DMS79 treated with DMSO at 0.1 percent for 48 hours (cell line): ENCODE measurements at places on chromosomes 1 and 21.

DNA sequence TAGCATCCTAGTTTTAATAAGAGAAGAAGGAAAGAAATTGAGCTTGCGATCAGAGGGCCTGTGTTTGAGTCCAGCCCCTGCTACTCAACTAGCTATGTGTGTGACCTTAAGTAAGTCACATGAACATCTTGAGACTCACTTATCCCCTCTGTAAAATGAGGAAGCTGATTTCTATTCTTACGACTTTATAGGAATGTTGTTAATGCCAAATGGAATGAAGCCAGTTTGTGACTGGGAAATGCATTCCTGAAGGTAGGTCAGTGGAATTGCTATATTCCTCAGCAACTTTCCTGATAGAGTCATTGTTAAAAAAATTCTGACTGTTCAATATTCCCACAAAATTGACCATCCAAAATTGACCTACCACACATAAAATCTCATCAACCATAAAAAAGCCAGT, 14.9 kb downstream of the FASLG start:
- DNase-seq = no peak

GRCh38 chr21:26425576-26425975, 147.5 kb downstream of the CYYR1 start:
- no peak for DNase-seq

DNA sequence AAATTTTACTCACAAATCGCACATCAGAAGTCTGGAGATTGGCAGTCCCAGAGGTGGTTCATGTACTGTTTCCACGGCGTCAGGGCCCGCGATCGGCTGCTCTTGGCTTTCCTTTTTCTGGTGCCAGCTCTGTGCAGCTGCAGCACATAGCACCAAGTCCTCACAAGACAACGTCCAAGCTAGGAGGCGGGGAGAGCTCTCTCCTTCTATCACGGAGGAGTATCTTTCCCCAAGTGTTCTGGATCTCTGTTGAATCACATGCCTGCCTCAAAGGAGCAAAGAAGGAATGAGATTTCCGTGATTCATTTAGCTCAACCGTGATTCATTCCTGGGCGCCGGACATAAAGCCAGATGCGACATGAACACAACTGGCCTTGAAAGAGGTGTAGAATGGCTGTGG, 25.5 kb downstream of the MT1HL1 start:
- DNase-seq = no peak

GRCh38 chr1:167861664-167862381, 52.1 kb downstream of the ADCY10 start:
- DNase-seq = no peak

DNA sequence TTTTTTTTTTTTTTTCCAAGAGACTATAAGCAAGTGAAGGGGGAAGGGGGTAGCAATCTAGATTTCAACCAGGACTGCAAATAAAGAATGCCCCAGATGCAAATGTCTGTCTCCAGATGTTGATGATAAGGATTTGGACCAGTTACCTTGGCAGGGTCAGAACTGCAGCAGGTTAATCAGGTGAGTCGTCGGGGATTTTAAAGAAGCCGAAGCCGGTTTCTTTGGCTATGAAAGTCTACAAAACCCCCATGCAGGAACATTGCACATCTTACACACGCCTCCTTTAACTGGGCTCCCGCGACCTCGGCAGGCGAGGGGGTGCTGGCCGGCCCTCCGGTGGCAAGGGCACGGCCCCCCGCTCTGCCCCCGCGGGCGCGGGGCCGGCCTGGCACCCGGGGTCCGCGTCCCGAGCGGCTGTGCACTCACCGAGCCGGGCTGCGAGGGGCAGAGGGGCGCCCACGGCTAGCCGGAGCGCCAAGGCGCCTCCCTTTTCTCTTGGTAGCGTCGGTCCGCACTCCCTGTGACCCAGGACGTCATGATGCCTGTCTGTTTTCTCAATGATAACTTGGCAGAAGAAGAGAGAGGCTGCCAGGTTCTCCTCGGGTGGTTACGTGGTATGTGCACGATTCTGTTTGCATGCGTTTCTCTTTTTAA, 366.3 kb upstream of the ESRRG start:
- DNase-seq = no peak

- peak; percentile 36 for DNase-seq
These were observed 231.8 kb downstream of the KCNH1 start for GRCh38 chr1:210901981-210902770.

- DNase-seq = peak; percentile 33
These were observed 122.6 kb upstream of the PPP2R5A start for GRCh38 chr1:212162635-212163034.

- DNase-seq = no peak
These were observed 18.8 kb downstream of the SLX9 start for GRCh38 chr21:44958471-44959191.

DNA sequence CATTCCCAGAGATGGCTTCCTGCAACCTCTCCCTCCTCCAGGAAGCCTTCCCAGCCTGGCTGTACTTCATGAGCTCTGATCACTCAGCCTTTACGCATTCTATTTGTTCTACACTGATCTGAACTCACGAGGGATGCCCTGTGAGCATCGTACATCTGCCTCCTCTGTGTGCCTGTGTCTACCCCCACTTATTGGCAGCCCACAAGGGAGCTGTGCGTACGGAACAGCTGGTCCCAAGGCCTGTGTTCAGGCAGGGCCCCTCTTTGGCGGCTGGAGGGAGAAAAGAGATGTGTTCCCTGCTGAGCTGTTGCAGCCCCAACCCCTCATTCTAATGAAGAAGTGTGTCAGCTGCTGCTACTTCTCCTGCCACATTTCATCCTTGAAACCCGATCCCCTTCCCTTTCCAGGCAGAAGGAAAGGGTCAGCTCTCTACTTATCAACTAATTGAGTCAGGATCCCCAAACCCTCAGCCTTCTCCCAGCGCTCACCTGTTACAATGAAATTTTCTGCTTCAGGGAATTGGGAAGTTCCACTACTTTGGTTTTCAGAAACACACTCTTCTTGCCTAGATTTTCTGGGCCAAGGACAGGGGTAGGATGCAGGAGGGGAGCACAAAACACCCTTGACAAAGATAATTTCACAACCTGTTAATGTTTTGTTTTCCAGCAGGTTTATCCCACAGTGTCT, 3.2 kb downstream of the INKA2 start:
- DNase-seq = peak; percentile 71

DNA sequence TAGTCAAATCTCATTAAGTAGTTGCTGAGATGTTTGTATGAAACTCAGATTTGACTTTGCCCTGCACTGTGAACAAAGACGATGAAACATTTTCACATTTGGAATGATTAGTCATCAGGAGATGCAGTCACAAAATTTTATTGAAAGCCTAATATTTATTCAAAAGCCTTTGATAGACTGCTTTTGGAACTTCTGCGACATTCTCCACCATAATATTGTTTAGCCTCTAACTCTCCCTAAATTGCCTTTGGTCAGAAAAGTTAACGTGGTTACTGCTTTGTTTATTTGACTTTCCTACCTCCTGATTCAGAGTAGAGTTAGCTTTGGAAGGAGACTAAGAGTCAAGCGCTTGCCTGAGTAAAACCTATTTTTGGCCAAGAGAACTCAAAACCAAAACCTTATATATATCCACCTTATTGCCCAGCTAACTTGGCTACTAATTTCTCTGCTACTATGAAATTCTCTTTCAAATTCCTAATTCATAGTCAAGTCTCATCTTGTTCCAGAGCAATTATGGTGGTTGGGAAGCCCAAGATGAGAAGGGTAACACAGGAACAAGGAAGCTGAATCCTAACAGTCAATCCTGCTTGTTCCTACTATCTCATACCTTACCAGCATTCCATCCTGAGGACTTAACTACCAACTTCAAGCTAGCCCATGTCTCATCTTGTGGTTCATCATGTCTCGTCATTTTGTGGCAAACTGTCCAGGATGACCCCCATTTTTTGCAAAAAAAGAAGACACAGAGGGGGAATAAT, 429.6 kb downstream of the USP25 start:
- DNase-seq = no peak

DNA sequence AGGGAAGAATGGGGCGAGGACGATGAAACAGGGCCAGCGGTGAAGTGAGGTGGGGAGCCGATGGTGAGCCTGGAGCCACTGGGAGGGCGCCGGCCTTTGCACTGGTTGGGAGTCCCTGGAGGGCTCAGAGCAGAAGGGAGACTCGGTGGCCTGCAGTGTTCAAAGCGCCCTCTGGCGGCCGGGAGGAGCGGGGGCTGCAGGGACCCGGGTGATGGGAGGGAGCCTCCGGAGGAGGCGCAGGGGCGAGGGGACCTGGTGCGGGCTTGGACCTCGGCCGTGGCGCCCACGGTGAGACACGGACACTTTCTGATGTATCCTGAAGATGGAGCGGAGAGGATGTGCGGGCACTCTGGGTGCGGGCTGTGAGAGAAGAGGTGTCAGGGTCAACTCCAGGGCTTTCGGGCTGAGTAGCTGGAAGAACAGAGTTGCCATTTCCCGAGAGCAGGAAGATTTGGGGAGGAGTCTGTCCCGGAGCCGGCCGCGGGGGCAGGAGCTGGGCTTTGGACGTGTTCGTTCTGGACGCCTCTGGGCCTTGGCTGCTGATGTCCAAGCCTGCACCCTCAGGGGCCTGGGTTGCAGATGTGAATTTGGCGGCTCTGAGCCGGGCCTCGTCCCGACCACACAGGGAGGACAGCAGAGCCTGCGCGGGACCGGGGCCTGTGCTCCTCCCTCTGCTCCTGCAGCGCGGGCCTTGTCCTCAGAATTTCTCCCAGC, 29.7 kb downstream of the HEYL start:
- DNase-seq = no peak

DNA sequence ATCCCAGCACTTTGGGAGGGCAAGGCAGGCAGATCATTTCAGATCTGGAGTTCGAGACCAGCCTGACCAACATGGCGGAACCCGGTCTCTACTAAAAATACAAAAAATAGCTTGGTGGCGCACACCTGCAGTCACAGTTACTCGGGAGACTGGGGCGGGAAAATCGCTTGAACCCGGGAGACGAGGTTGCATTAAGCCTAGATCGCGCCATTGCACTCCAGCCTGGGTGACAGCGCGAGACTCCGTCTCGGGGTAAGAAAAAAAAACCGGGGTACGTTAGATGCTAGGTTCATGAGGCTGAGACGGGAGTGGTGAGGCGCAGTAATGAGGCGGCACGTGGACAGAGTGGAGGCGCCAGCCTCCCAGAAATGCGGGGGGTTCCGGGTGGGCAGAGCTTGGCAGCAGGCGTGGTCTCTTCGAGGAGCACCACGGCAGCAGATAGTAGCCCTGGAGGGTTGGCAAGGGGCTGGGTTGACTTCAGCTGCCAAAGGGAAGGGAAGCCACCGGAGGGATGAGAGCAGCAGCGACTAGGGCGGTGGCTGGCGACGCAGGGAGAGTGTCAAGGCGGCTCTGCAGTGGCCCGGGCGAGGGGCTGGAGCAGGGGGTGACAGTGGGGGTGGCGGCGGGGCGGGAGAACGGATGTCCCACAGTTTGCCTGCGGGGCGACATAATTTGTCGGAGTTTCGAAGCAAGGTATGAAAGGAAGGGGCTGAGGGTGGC, 832 bp downstream of the MRPL20 start:
- no peak for DNase-seq

GRCh38 chr1:23797478-23798448, 2.8 kb downstream of the GALE start:
- DNase-seq = no peak

DNA sequence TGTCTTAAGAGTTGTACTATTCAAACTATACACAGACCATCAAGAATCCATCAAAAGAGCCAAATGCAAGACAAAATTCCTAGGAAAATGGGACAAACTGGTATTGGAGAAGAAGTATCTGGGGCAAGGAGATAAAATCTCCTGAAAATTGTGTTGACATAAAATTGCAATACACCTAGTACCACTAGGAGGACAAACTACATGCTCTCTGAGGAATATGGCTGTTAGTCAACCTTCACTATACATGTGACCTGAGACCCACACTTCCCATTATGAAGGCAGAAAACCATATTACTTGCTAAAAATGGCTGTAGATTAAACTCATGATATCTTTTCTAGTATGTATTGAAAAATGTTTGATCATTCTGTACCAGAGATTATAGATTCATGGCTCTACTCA, 30.0 kb downstream of the IRF2BP2 start:
- no peak for DNase-seq

GRCh38 chr1:166925810-166926478, 49.4 kb downstream of the ILDR2 start:
- DNase-seq = no peak
